Stimulated activated CD8-positive, alpha-beta memory T cell treated with anti-CD3 and anti-CD28 coated beads, Interleukin-7, amount 100 ng/mL, for 1 hour (primary cell): ENCODE measurements at places on chromosomes 11 and 22.

DNA sequence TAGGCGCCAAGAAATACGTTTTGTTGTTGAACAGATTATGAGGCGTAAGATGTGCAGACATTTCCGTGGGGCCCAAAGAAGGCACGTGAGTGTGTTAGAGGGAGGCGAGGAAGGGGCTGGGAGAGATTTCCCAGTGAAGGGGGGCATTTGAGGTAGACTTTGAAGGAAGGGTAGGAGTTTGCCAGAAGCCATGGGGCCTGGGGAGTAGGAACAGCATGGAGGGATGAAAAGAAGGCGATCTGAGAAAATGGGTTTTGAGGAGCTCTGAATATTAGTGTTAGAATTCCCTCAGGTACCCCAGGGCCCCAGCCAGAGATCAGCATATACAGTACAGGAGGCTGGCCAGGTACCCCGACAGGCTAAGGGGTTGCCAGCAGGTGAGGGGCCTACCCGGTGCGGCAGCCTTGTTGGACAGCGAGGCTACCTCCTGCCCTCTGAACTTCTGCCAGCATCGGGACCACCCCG, 414 bp upstream of the MIEF1 start:
- DNase-seq, result no peak

- no peak for DNase-seq
Observed at GRCh38 chr11:64724863-64725532, 2.0 kb upstream of the NRXN2 start.

DNA sequence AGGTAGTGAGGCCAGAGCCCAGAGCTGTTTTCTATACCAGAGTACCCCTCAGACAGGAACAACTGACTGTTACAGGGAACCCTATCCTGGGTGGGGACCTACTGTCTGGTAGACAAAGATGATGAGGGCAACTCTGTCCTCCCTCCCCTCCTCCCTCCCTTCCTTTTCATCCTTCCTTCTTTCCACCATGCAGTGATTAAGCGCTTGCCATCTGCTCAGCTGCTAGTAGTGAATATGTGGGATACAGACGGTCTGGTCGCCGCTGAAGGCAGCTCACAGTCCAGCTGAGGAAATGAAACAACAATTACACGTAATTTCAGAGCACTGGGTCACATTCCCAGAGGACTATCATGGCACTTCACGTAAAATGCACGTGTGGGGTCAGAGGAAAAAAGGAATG, 597.1 kb downstream of the BUD13 start:
- no peak for DNase-seq

- no peak for DNase-seq
Observed at GRCh38 chr11:61887839-61888494, 3.4 kb downstream of the FADS3 start.

DNA sequence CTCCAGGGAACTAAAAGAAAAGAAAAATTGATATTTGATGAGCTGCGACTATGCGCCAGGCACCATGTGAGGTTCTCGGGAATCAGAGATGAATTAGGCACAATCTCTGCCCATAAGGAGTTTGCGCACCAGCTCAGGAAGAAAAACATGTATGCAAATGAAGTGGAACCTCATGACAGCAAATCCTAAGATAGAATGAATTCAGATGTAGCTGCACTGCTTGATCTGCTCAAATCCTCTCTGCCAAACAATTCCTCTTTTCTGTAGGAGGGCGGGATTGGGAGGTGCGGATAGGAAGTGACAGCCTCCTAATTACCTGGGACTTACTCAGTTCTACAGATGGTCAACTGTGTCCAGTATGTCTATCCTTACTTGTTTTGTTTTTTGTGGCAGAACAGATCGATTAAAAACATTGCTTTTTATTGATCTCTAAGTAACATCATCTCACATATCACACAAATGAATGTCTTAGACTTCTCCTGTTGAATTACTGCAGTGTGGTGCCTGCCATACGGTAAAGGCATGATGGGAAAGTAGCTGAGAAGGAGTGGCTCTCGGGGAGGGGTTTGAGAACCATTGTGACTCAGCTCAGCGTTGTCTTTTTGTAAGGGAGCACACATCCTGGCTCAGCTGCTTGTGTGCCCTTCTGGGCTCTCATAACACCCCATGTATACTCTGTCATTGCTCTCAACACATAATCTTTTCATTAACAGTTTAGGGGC, 13.9 kb downstream of the CRTAM start:
- no peak for DNase-seq

GRCh38 chr11:31807799-31808667, 3.1 kb downstream of the PAX6 start:
- DNase-seq, result no peak

GRCh38 chr11:125052047-125052446, 11.1 kb upstream of the SLC37A2 start:
- DNase-seq, result no peak

GRCh38 chr11:35418282-35419183, 825 bp downstream of the SLC1A2 start:
- DNase-seq, result no peak
